ENCODE measurements at places on chromosomes 3 and 15. TPM values are rescaled to one million over a fixed set of nuclear protein-coding genes. Genes with fewer than 3 reads are reported as not detected.

DNA sequence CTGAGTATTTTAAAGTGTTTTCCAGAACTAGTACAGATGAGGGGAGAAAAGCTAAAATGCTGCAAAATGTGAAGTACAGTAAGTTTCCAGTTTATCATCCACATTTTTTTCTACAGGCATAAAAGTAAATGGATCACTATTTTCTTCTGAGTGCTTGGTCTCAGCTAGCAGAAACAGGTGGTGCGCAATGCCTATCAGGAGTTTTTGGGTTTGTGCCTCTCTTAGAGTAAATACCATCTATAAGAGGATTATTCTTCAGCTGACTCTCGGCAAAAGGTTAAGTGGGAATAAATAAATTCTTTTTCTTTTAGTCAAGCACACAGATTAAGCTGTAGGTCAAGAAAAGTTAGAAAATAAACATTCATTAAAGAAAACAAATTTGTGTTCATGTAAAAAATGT lies 1027.7 kb downstream of the PLOD2 start:
- no peak overlapping the region for H3K4me3 ChIP-seq
- H3K4me1 ChIP-seq, result no peaks in the 10 kb centered on the region
- no peak overlapping the region for H3K27ac ChIP-seq

The RAD18 gene
- 30.9 TPM for total RNA-seq

GRCh38 chr15:56672721-56673120 lies 60.6 kb downstream of the ZNF280D start:
- H3K4me1 ChIP-seq, result peaks cover 3% of the 10 kb centered on the region
- no peak overlapping the region for H3K27ac ChIP-seq
- no peak for DNase-seq
- no peak overlapping the region for H3K4me3 ChIP-seq
- peaks cover 37% of the 10 kb centered on the region for H3K36me3 ChIP-seq

- no peak for DNase-seq
- no peaks in the 10 kb centered on the region for H3K27me3 ChIP-seq
- peaks cover 14% of the 10 kb centered on the region for H3K4me1 ChIP-seq
- peak overlapping the region; percentile 13 for H3K27ac ChIP-seq
Measured at GRCh38 chr15:83065431-83065830, 1.6 kb downstream of the BTBD1 start.

GRCh38 chr3:35965908-35966307 lies 326.6 kb downstream of the ARPP21 start:
- H3K4me3 ChIP-seq, result no peak overlapping the region
- no peaks in the 10 kb centered on the region for H3K27me3 ChIP-seq
- no peak for DNase-seq
- no peak overlapping the region for H3K27ac ChIP-seq
- H3K4me1 ChIP-seq, result no peaks in the 10 kb centered on the region
- no peaks in the 10 kb centered on the region for H3K36me3 ChIP-seq

GRCh38 chr3:131900891-131901290 lies 133.9 kb downstream of the CPNE4 start:
- no peak overlapping the region for H3K4me3 ChIP-seq
- DNase-seq, result no peak
- no peak overlapping the region for H3K27ac ChIP-seq
- no peaks in the 10 kb centered on the region for H3K4me1 ChIP-seq
- peaks cover 5% of the 10 kb centered on the region for H3K27me3 ChIP-seq

DNA sequence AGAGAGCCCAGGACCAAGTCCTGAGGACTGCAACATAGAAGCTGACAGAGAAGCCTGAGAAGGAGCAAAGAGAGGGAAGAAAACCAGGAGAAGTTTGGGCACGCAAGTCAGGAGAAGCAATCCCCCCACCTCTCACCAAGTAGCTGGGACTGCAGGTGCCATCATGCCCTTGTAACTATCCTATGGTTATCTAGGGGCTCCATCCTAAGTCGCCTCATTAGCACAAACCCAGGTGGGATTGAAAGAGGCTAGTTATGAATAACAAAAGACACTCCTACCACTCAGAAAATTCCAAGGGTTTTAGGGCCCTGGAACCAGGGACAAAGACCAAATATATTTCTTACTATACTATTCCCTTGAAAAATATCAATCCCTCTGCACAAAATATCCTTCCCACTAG lies 53.5 kb downstream of the CCR4 start:
- peaks cover 36% of the 10 kb centered on the region for H3K36me3 ChIP-seq
- peaks cover 19% of the 10 kb centered on the region for H3K4me1 ChIP-seq
- H3K27me3 ChIP-seq, result no peaks in the 10 kb centered on the region

The PLSCR5 gene
- not detected for total RNA-seq

The SNUPN gene
- total RNA-seq, result 27.1 TPM

GRCh38 chr3:122088531-122088930 lies 33.4 kb downstream of the CD86 start:
- no peaks in the 10 kb centered on the region for H3K36me3 ChIP-seq
- no peak overlapping the region for H3K27ac ChIP-seq
- H3K27me3 ChIP-seq, result peaks cover 7% of the 10 kb centered on the region

- H3K27me3 ChIP-seq, result no peaks in the 10 kb centered on the region
- no peak for DNase-seq
- peaks cover 17% of the 10 kb centered on the region for H3K36me3 ChIP-seq
- no peaks in the 10 kb centered on the region for H3K4me1 ChIP-seq
- H3K4me3 ChIP-seq, result no peak overlapping the region
Measured at GRCh38 chr3:58272891-58273290, 33.2 kb upstream of the RPP14 start.

The RFT1 gene
- total RNA-seq, result 27.9 TPM

The PLCL2 gene
- 58.0 TPM for total RNA-seq

The AHSG gene
- not detected for total RNA-seq

The CYP11A1 gene
- total RNA-seq, result not detected

DNA sequence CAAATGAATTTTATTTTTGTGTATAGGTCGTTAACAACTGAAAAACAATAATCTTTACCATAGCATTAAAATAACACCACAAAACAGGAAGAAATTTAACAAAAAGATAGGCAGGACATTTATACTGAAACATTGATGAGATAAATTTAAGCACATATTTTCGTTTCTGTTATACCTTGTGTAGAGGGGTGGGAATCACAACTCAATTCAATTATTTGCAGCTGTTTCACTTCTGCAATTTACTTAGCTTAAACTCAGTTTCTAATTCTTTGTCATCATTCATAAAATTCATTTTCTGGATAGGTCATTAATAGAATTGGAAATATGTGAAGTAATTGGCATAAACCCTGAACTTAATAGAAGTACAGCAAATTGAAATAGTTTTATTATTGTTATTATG lies 42.3 kb downstream of the TP63 start:
- DNase-seq, result no peak
- no peak overlapping the region for H3K27ac ChIP-seq
- no peaks in the 10 kb centered on the region for H3K27me3 ChIP-seq

GRCh38 chr3:45792036-45792435 lies 4.3 kb downstream of the SLC6A20 start:
- no peak for DNase-seq
- H3K27ac ChIP-seq, result no peak overlapping the region
- H3K36me3 ChIP-seq, result no peaks in the 10 kb centered on the region

GRCh38 chr3:56389183-56389830 lies 79.0 kb downstream of the ERC2 start:
- H3K27me3 ChIP-seq, result peaks cover 3% of the 10 kb centered on the region
- H3K4me3 ChIP-seq, result no peak overlapping the region
- no peak for DNase-seq

The MYO5C gene
- total RNA-seq, result 1.9 TPM

DNA sequence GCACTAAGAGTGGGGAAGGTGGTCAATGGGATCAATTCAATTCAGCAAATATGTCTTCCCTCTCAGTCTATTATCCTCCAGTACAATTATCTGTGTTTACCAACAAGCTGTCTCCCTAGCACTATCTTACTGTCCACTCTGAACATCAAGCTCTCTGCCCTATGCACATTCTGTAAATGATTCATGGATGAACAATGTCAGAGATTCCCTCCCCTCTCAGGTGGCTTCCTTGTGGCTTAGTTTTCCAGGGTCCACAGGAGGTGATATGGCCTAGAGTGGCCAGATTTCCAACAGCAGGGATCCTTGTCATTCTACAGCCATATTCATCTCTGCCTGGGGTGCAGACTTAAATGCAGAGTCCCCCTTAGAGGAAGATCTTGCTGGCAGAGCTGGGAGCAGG lies 225.1 kb downstream of the UACA start:
- no peak overlapping the region for H3K27ac ChIP-seq
- peaks cover 5% of the 10 kb centered on the region for H3K36me3 ChIP-seq
- peaks cover 8% of the 10 kb centered on the region for H3K27me3 ChIP-seq
- H3K4me1 ChIP-seq, result peaks cover 40% of the 10 kb centered on the region
- no peak for DNase-seq
- no peak overlapping the region for H3K4me3 ChIP-seq

The UROC1 gene
- not detected for total RNA-seq

DNA sequence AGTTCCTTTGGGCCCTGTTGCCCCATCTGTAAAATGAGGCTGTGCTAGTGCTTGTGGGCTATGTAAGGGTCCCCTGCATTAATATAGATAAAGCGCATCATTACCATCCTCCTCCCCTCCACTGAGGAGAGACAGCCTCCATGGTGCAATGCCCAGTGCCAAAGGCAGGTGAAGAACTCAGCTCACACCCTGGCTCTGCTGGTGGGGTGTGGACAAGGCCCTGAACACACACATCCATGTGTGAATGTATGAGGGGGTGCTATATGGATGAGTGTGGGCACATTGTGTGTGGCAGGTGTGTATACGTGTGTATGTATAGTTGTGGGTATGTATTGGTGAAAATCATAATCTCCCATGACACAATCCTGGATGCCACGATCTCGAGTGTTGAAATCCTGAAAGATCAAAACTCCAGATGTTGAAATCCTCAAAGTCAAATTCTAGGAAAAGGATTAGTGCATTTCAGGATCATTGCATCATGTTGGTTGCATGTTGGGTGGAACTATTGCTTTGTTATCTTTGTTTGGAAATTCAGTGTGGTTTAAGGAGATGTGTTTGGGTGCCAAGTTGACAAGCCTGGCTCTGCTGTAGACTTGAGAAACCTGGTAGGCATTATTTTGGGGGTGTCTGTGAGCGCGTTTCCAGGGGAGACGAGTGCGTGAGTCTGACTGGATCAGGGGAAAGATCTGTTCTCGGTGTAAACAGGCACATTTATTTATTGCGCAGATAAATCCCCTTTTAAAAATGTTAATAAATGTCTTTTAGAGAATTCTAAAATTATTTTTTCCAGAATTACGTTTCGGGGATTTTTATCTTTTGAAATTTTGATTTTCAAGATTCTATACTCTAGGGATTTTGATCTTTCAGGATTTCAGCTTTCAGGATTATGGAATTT lies 42.0 kb upstream of the SEC61A1 start:
- peaks cover 4% of the 10 kb centered on the region for H3K4me1 ChIP-seq
- no peaks in the 10 kb centered on the region for H3K36me3 ChIP-seq
- H3K27ac ChIP-seq, result no peak overlapping the region
- no peak for DNase-seq
- H3K4me3 ChIP-seq, result no peak overlapping the region

GRCh38 chr3:123694366-123695087 lies 109.7 kb upstream of the HACD2 start:
- H3K36me3 ChIP-seq, result no peaks in the 10 kb centered on the region
- no peak overlapping the region for H3K27ac ChIP-seq
- no peak for DNase-seq
- no peak overlapping the region for H3K4me3 ChIP-seq
- H3K4me1 ChIP-seq, result peaks cover 3% of the 10 kb centered on the region

The TRPM1 gene
- total RNA-seq, result not detected

The MON1A gene
- total RNA-seq, result 11.9 TPM

The C3orf80 gene
- total RNA-seq, result not detected

GRCh38 chr15:94234300-94234699 lies 2.9 kb downstream of the MCTP2 start:
- H3K27ac ChIP-seq, result no peak overlapping the region
- peak overlapping the region; percentile 52 for H3K4me3 ChIP-seq
- peaks cover 27% of the 10 kb centered on the region for H3K36me3 ChIP-seq
- H3K4me1 ChIP-seq, result peaks cover 63% of the 10 kb centered on the region

DNA sequence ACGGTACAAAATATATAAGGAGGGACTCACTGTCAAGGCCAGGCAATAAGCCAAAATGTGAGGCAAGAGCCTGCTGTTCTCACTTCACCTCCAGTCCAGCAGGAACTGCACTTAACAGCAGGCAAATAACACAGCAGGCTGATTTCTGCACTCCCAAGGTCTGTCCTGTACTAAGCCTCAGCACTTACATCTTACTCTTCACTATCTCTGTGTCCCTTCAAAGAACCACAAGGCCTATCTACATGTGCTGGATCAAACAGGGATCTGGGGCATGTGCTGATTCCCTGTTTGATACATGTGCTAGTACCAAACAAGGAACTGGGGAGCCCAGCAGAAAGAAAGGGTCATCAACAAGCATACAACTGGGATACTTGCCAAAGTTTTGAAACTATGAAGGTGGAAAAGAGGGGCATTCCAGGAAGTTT lies 22.2 kb downstream of the UACA start:
- no peak for DNase-seq
- H3K27me3 ChIP-seq, result peaks cover 24% of the 10 kb centered on the region
- H3K4me3 ChIP-seq, result no peak overlapping the region
- no peak overlapping the region for H3K27ac ChIP-seq
- no peaks in the 10 kb centered on the region for H3K36me3 ChIP-seq
- peaks cover 2% of the 10 kb centered on the region for H3K4me1 ChIP-seq

DNA sequence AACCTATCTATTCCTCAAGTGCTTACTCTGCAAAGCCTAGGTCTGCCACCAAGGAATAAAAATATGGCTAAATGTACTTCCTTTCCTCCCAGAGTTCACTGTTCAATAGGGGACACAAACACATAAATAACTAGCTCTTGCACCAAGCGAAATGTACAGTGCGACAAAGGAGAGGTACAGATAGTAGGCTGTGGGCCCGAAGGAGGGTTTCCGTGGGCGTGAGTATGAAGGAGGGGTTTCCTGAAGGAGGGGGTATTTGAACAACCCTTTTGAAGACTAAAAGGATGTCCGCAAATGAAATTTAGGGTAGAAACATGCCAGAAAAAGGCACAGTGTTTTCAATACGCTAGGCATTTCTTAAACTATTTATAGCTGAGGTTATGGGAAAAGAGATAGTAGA lies 207.9 kb downstream of the LPP start:
- peak overlapping the region; percentile 42 for H3K27ac ChIP-seq
- no peak overlapping the region for H3K4me3 ChIP-seq
- peaks cover 19% of the 10 kb centered on the region for H3K36me3 ChIP-seq
- DNase-seq, result no peak

The HYPK gene
- 17.2 TPM for total RNA-seq

DNA sequence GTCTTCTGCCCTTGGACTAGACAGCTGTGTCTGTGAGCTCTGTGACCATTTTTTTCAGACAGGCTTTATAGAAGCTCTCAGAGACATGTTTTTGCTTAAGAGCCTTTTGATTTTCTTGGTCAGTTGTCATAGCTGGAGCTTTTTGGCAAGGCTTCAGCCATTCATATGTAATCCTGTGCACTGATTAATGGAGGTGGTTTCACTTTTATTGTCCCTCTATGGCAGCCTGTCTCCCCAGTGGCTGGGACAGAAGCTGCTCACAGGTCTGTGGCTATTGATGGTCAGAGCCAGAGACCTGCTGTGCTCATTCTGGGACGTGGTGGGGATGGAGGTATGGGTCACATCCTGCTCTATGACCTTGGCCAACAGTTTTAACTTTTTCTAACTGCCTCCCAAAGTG lies 226.6 kb upstream of the LRRFIP2 start:
- H3K27me3 ChIP-seq, result no peaks in the 10 kb centered on the region
- no peak for DNase-seq
- no peak overlapping the region for H3K27ac ChIP-seq
- no peak overlapping the region for H3K4me3 ChIP-seq
- peaks cover 24% of the 10 kb centered on the region for H3K36me3 ChIP-seq
- H3K4me1 ChIP-seq, result no peaks in the 10 kb centered on the region

- H3K4me3 ChIP-seq, result no peak overlapping the region
- no peak overlapping the region for H3K27ac ChIP-seq
- peaks cover 3% of the 10 kb centered on the region for H3K36me3 ChIP-seq
- H3K27me3 ChIP-seq, result no peaks in the 10 kb centered on the region
Measured at GRCh38 chr3:15638193-15638890, 36.8 kb downstream of the BTD start.

The FBXO40 gene
- not detected for total RNA-seq

The P2RY12 gene
- not detected for total RNA-seq
